ENCODE measurements at places on chromosomes 7 and 10.

- no peak for DNase-seq
These were observed 27.0 kb upstream of the ZNF862 start for GRCh38 chr7:149811221-149811620.

GRCh38 chr7:27117887-27118491, 12.6 kb downstream of the HOXA4 start:
- no peak for DNase-seq

DNA sequence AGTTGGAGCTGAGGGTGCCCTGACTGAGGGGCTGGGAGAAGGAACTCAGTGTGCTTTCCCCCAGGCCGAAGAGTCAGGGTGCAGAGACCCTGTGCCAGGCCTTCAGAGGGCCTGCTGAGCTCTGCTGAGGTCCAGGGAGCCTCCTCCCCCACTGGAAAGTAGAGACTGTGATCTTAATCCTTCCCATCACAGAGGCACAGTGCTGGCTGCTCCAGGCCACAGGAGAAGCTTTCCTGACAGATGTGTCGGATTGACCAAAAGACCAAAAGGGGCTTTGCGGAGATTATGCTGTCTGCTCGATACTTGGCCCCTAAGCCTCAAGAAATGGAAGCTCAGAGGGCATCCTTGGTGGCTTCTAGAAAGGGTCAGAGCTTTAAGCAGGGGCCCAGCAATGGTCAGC, 32.9 kb upstream of the BTRC start:
- no peak for DNase-seq

- DNase-seq: no peak
These were observed 56.7 kb upstream of the KIAA1217 start for GRCh38 chr10:24152270-24152669.

- DNase-seq: no peak
These were observed 3.9 kb upstream of the SPAG6 start for GRCh38 chr10:22341190-22341925.

DNA sequence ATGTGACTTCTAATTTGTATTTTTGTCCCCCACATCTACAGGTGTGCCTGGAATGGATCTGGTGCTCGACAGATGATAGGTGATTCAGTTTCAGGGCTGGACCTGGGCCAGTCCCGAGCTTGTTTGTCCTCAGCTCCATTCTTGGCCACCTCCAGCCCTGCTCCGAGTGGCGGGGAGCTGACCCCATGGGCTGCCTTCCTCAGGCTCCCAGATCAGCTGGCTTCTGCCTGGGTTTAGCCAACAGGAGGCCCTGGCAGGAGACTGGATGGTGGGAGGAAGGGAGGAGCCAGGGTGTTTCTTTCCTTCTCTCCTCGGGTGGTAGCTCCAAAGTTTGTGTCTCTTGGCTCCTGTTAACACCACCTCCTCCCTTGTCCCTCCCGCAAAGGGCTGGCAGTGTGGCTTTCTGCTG, 75.2 kb downstream of the CDH23 start:
- DNase-seq: no peak

DNA sequence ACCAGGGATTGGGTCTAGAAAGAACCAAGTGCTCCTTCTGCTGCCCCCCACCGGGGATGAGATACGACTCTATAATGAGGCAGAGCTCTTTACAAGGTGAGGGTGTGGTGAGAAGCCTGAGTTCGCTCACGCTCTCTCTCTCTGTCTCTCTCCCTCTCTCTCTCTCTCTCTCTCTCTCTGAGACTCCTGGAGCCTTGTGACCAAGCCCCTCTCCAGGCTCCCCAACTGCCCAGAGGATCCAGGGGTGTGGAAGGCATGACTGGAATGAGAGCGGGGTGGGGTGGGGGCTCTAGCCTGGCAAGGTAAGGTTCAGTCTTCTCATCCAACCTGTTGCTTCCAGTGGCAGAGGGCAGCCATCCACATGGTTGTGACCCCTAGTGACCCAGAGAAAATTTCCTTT, 3.1 kb upstream of the PTF1A start:
- DNase-seq: no peak

GRCh38 chr7:97011536-97012364, 6.4 kb downstream of the DLX6 start:
- DNase-seq: no peak

DNA sequence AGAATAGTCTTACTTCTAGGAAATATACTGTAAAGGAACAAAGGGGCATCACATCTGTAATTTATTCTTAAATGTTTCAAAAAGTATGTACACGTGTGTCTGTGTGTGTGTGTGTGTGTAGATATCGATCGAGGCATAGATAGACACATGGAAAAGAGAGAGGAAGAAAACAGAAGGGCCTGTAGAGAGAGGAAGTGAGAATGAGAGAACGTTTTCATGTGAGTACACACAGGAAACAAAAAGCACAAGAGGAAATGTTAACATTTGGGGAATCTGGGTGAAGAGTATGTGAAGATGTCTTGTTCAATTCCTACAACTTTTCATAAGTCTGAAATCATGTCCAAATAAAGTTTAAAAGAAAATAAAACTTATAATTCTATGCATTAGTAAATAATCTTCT, 286.5 kb upstream of the SORCS1 start:
- DNase-seq: no peak

GRCh38 chr10:120819366-120819765, 31.8 kb upstream of the WDR11 start:
- DNase-seq: no peak
